ACHN (cell line): ENCODE measurements at places on chromosomes 3 and 15.

DNA sequence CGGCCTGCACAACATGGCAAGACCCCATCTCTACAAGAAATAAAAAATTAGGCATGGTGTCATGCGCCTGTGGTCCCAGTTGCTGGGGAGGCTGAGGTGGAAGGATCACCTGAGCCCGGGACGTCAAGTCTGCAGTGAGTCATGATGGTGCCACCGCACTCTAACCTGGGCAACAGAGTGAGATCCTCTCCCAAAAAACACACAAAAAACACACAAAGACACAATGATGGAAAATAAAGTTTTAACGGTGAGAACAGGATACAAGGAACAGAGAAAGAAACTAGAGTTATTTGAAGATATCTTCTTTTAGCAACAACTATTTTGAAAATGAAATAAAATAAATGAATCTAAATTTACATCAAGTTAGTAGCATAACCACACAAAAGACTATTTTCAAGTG is 12.0 kb downstream of the CLASP2 start:
- DNase-seq: no peak

- DNase-seq: no peak
Observed at GRCh38 chr3:128480278-128480677, 12.7 kb downstream of the GATA2 start.

- DNase-seq: no peak
Observed at GRCh38 chr3:131803113-131803512, 231.7 kb downstream of the CPNE4 start.

DNA sequence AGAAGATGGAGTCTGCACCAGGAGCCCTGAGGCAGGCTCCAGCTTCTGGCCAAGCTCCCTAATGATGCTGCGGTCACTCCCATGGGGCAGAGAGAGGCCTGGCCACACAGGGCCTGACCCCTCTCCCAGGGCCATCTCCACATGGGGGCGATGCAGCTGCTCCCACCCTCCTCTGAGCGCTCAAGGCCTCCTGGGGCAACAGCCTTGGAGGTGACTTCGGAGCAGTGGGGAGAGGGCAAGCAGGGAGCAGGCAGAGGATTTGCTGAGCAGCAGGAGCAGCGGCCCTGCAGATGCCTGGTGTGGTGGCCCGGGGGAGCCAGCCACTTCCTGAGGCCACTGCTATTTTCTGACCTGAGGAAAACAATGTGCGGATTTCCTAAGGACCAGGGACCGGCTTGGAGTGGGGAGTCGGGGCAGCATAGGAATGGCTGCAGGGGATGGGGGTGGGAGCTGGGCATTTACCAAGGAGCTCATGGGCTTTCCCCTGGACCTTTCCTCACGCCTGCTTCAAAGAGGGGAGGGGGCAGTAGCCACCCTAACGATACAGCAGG is 81.6 kb upstream of the RPL32 start:
- DNase-seq: no peak

GRCh38 chr15:77487469-77487842 is 66.8 kb downstream of the HMG20A start:
- DNase-seq: no peak

GRCh38 chr3:102691507-102691906 is 256.7 kb downstream of the ZPLD1 start:
- DNase-seq: no peak

DNA sequence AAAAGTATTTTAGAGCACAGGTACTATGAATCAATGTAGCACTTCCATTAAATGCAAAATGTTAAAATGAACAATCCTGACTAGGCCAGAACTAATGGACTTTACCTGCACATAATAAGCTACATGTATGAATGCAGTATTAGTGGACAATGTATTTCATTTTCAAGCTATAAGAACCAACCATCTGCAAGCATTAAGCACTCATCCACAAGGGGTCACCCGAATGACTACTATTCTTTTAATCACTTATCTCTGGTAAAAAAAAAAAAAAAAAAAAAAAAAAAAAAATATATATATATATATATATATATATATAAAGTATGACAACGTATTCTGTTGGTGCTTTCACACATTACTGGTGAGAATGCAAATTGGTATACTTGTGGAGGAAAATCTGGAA is 7.2 kb downstream of the HERC1 start:
- DNase-seq: no peak

DNA sequence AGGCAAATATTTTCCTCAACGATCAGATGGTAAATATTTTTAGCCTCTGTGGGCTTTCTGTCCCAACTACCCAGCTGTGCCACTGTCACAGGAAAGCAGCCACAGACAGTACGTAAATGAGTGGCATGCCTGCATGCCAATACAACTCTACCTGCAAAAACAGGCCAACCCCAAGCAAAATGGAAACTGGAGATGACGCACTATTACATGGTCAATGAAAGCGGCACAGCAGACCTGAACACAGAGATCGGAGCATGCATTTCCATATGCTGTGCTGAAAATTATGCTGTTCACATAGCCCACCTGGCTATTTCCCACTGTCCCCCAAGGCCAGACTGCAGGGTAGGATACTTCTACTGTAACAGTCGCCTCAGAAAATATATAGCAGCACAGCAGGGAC is 57.8 kb downstream of the HERC2 start:
- no peak for DNase-seq

DNA sequence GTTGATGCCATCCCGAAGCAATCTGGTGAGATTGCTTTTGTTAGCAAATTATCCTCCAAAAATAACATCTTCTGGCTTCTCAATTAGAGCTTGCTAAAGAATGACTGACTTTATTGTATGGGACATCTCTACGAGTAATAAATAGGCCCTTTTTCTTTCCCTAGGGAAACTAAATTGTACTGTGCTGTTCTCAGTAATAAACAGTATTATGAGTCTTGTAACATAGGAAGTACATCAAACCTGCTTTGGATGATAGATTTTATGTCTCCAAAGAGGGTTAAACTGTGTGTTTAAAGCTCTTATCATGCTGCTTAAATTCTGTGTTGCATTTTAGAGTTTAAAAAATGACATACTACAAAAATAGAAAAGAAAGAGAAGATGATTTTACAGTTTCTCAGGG is 153.4 kb upstream of the THRB start:
- no peak for DNase-seq

- DNase-seq: peak; percentile 8
Observed at GRCh38 chr15:39783244-39783820, 691 bp upstream of the FSIP1 start.

GRCh38 chr3:147757866-147758265 is 348.7 kb downstream of the ZIC1 start:
- DNase-seq: no peak

- DNase-seq: no peak
Observed at GRCh38 chr3:12569836-12570235, 12.9 kb downstream of the MKRN2 start.

DNA sequence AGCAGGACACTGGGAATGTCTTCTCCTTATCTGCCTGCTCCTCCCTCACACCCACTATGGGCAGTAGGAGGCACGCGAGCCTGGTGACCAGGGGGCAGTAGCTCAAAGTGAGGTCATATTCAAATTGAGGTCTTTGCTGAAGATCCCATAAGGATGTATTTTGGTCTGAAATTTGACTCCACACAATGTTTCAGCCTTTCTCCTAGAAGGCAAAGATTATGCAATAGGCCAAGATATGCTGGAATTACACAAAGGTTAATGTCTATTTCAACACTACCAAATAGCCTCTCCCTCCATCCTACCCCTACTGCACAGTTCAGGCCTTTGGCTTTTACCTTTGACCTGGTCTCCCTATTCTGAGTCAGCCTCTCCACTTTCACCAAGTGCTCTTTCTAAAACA is 203.0 kb downstream of the TIGIT start:
- no peak for DNase-seq

- no peak for DNase-seq
Observed at GRCh38 chr3:78015856-78016255, 976.0 kb downstream of the ROBO2 start.

DNA sequence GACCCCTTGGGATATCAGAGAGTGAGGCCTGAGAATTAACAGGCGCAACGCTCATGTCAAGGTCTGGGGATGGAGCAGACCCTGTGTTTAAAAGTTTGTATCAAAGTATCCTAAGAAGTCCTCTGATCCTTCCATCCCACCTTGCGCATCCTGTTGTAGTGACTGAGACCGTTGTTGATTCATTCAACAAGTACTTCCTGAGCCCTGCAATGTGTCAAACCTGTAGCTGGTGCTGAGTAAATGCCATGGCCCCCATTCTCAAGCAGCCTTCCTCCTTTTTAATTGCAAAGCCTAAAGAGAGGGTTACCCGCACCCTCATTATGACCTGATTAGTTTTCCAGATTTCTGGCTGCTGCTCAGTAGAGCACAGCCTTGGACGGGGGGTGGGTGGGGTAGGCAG is 46.4 kb downstream of the RPLP1 start:
- no peak for DNase-seq

GRCh38 chr3:115156046-115156654 is 9.1 kb upstream of the ZBTB20 start:
- no peak for DNase-seq

GRCh38 chr3:107853821-107854220 is 237.0 kb downstream of the CD47 start:
- DNase-seq: no peak

GRCh38 chr3:112806903-112807302 is 39.8 kb downstream of the CD200R1L start:
- DNase-seq: no peak

GRCh38 chr3:125179143-125179883 is 33.2 kb downstream of the SLC12A8 start:
- DNase-seq: no peak

GRCh38 chr3:125107861-125108567 is 52.2 kb upstream of the HEG1 start:
- peak; percentile 84 for DNase-seq

- no peak for DNase-seq
Observed at GRCh38 chr15:62075595-62076277, 9.0 kb downstream of the C2CD4A start.

DNA sequence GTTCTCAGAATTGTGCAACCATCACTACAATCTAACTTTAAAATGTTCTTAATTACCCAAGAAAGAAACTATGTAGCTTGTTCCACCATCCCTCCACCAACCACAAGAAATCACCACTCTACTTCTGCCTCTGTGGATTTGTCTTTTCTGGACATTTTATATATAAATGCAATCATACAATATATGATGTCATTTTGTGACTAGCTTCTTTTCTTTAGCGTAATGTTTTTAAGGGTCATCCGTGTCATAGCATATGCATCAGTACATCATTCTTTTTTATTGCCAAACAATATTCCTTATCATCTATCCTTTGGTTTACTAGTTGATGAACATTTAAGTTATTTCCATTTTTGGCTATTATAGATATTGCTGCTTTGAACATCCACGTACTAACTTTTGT is 5.8 kb downstream of the ROBO2 start:
- no peak for DNase-seq

- DNase-seq: no peak
Observed at GRCh38 chr3:62287392-62287927, 85.9 kb downstream of the FEZF2 start.

- DNase-seq: no peak
Observed at GRCh38 chr3:28601291-28601690, 252.7 kb upstream of the AZI2 start.

GRCh38 chr15:69540622-69541021 is 88.0 kb downstream of the RPLP1 start:
- no peak for DNase-seq

DNA sequence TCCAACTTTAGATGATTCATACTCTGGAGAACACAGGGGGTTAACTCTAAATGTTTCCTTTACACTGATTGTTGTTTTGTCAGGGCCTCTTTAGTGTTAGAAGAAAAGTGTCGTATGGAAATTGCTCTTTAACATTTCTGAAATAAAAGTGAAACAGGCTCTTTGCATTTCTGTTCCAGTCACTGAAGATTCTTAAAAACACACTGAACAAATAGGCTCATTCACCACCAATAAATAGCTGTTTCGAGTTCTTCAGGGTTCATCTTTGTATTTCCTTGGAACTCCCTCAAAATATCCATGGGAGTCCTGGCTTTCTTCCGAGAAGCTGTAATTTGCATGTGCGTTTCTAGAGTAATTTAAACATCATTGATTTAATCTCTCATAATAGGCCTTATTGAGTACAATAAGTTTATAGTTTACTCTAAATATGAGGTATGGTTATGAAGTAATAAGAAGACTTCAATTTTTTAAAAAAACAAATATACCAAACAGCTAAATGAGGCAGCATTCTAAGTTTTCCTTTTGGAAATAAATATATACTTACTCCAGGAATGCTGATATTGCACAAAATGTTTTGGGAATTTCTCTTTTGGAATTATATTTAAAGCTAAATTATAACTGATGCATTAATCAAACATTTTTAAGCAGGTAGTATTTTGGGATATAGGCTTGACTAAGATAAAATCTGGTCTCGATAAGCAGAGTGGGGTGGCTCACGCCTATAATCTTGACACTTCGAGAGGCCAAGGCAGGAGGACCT is 327.4 kb downstream of the EPHA3 start:
- no peak for DNase-seq

- DNase-seq: peak; percentile 74
Observed at GRCh38 chr15:29278436-29279105, 8.9 kb upstream of the NSMCE3 start.

GRCh38 chr3:180058238-180058637 is 21.5 kb upstream of the PEX5L start:
- no peak for DNase-seq

DNA sequence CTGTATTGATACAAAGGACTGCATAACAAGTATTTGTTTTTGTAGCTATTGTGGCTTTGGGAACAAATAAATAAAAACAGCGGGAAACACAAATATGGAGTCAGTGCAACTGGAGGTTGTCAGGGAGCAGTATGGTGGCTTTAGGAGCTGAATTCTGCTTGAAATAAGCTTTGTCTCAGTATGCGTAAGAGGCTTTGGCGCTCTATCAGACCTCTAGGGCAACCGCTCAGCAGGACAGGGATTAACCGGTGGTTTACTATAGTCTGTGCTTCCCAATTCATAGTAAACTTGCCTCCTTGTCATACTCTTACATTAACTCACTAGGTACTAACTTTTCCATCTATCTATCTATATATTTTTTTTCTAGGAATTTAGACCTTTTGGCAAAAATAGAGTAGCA is 104.6 kb downstream of the ZIC1 start:
- no peak for DNase-seq

DNA sequence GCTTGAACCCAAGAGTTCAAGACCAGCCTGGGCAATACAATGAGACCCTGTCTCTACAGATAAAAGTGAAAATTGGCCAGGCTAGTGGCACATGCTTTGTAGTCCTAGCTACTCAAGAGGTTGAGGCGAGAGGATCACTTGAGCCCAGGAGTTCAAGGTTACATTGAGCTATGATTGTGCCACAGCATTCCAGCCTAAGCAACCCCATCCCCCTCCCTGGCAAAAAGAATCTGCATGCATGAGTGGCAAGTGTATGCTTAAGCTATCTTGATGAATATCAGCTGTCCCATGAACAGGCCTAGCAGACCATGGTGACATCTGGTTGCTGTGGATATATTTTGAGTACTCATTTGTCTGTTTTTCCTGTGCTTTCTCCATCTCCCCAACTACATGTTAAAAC is 4.7 kb downstream of the ATRIP start:
- no peak for DNase-seq

GRCh38 chr3:51580418-51580817 is 41.9 kb downstream of the RAD54L2 start:
- no peak for DNase-seq
